ENCODE measurements at places on chromosomes 2 and 18.

DNA sequence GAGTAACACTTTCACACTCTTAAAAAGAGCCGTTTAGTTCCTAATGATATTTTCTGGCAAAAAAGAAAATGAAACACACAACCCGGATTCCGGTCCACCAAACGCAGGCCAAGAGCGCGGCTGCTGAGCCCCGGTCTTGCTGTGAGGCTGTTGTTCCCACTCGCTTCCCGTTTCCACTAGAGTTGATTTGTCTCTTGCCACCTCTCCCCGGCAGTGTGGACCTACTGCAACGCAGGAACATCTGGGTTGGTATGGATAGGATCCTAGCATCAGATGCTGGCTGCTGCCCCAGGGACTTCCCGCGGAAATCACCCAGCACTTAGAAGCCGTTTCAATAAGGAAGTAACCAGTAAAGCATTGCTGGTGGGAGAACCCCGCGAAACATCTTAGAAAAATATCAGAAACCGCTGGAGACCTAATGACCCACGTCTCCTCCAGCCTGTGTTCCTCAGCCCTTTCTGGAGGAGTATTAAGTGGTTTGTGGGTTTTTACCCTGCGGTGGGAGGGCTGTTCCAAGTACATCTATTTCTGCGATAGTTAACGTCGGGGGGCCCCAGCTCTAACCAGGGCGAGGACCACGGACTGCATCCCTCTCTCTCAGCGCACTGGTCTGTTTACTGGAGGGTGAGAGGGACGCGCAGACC lies 939 bp downstream of the DOCK10 start:
- DNase-seq, result peak; percentile 68

DNA sequence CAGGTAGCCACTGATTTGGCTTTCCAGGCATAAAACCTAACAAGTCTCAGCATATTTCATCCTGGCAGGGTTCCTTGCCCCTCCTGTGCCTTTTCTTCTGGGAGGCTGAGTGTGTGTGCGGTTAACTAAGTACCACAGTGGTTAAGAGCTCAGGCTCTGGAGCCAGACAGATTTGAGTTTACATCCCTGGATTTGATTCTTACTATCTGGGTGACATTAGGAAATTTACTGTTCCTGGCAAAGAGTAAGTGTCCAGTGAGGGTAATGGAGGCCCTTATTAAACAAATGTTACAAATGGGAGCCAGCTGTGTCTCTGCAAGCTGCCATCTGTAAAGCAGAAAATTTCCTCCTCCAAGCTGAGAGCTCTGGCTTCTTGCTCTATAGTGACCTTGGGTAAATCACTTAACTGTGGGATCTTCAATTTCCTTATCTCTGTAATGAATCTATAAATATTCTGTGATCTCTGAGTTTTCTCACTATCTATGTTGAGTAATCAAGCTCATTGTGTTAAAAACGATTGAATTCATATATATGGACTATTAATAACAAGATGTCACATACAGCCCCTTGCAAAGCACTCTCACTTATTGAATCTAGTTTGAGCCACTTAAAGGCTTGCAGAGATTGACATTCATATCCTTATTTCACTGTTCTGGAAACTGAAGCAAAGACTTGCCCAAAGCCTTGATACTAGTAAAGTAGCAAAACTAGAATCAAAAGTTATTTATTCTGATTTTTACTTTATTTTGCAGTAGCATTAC lies 6.5 kb upstream of the COBLL1 start:
- no peak for DNase-seq

DNA sequence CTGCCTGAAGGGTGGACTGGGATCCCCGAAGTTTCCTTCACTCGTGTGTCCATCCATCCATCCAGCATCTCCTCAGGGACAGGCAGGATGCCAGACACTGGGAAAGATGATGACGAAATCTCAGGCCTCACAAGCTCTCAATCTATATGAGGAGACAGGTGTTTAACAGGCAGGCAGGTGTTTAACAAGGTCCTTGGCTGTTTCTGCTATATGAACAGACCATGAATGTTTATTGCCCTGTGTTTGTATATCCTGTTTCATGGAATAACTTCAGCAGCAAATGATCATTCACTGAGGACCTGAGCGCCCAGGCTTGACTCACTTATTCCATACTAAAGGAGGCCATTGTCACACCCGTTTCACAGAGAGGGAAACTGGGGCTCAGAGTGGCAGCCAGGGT lies 685.8 kb upstream of the HS6ST1 start:
- DNase-seq, result no peak

DNA sequence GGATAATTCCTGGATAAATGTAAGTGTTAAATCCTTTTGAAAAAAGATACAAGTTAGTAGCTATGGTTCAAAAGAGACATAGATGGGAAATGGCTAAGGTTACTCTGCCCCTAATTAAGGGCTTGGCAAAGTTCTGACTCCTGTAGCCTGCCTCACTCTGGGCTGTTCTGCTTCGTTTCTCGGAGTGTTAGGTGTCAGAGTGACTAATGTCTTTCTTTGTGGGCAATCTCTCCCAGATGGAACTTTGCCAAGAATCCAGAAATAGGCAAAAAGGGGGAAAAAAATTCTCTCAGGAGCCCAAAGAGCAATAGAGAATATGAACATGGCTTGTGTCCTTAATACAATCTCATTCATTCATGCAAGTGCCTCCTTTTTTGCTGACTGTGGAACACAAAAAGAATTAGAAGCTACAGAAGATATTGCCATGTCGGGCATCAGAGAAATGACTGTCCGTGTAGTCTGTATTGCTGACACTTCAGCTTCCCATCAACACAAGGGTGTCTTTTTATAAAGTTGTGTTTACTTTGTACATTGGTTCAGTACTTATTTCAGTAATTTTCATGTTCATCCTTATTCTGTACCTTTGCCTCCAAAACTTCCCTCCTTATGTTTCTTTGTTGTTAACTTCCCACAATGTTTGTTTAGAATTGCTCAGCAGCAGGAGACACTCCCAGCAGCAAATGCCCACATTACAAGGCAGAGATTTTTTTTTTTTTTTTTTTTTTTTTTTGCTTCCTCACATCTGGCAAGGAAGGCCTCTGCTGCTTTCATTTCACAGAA lies 134.0 kb downstream of the FTCDNL1 start:
- DNase-seq, result no peak

DNA sequence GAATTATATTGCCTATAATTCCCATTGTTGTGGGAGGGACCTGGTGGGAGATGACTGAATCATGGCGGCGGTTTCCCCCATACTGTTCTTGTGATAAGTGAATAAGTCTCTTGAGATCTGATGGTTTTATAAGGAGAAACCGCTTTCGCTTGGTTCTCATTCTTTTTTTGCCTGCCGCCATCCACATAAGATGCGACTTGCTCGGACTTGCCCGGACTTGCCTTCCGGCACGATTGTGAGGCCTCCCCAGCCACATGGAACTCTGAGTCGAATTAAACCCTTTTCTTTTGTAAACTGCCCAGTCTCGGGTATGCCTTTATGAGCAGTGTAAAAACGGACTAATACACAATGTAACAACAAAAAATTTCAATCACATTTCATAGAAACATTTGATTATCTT lies 115.8 kb downstream of the C2orf74 start:
- no peak for DNase-seq

DNA sequence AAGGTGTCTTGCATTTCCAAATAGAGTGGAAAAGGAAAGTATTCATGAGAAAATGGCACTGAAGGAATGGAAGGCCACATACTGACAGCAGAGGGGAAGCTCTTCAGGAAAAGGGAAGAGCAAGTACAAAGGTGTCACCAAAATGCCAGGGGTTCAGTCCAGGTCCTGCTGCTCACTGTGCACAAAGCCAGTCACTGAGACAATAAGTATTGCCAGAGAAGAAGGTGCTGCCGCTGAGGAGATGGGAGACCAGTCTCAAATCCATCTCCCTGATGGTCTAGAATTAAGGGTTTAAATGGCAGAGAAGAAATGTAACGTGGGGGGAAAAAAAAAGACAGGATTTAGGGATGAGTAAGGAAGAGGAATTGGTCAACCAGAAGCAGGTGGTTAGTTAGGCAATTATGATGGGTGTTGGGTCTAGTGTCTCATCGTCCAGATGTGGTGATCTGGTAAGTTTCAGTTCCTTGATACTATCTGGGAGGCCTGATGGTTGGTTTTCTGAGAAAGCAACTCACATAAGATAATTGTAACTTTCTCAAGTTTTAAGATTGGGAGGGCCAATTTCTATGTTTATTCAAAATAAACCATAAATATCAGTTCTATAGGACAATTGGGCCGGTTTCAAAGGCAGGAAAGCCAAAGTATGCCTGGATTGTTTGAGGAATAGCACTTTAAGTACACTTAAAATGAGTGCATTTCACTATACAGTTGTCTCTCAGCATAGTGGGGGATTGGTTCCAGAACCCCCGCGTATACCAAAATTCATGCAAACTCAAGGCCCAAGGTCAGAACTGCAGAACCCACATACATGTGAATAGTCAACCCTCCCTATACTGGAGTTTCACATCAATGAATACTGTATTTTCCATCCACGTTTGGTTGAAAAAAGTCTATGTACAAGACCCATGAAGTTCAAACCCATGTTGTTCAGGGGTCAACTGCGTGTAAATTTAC lies 109.1 kb upstream of the DNAJC10 start:
- no peak for DNase-seq

GRCh38 chr2:165060411-165060810 lies 105.1 kb upstream of the SLC38A11 start:
- no peak for DNase-seq

DNA sequence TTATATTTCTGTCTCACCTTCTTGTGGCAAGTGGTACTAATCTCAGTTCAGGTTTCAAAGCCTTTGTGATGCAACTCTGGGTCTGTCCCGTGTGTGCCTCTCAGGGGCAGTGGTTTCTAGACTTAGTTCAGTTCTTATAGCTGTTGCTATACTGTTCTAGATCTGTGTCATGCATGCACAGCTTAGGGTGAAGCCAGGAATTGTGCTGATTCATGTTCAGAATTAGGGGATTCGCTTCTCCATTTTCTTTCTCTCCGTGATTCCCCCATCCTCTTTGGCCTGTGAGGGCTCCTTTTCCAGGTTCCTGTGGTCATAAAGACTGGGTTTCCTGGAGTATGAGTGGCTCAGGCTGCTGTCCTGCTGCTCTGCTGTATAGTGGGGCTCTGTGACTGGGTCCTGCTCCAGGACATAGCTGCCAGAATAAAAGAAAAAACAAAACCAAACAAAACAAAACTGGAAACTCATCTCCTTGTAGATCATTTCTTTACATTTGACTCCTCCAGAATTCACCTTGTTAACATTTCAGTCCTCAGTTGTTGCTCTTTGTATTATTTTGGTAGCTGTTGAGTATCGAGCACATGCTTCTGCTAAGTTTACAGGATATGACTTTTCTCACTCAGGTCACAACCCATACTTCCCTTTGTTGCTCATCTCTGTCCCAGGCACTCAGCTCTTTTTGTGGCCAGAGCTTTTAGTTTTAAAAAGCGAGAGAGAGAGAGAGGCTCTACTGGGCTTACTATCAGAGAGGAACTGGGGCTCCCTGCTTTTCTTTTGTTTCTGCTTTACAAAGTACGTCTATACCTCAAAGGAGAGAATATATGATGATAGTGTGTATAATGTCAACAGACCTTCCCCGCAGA lies 34.2 kb downstream of the CERS6 start:
- DNase-seq, result peak; percentile 54

GRCh38 chr18:39845631-39846030 lies 2109.4 kb upstream of the PIK3C3 start:
- no peak for DNase-seq

DNA sequence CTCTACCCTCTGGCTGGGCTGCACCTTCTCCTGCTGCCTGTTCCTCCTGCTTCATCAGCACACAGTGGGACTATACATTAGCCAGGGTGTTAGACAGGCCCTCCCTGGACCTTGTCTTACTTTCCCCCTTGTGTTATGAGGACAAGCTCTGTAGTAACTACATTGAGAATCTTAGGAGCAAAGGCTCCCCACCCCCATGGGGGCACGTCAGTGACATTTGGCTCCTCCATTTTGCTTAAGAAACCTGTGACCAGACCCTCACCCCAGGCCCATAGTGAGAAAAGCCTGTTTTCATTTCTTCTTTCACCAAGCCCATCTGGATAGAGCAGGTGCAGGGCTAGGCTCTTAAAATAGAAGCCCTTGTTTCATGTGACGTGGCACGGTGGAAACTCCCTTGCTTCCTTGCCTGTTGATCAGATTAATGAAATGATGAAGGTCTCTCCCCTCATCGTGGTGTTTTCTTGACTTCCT lies 146.7 kb downstream of the RPIA start:
- no peak for DNase-seq

- DNase-seq, result no peak
These were observed 239.8 kb upstream of the HS6ST1 start for GRCh38 chr2:128558441-128558840.

GRCh38 chr2:12412898-12413305 lies 303.8 kb upstream of the TRIB2 start:
- peak; percentile 4 for DNase-seq

DNA sequence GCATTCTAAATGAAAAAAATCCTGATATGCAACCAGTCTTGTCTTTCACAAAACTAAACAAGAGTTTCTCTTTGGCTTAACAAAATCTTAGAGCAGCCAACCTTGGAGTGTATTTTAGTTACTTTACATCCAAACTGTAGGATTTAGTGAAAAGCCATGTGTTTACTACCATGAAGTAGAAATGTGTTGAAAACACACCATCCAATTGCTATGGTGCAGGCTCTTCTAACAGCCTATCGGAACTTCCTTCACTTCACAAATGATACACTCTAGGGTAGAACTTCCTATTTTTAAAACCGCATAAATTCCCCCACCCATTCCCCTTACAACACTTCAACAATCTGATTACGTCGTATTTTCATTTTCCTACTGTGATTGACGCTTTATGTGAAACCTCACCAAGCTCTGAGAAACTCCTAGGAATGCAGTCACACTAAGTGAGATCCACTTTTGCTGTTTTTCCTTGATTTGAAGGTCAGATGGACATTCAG lies 74.4 kb upstream of the MAP4K4 start:
- no peak for DNase-seq

DNA sequence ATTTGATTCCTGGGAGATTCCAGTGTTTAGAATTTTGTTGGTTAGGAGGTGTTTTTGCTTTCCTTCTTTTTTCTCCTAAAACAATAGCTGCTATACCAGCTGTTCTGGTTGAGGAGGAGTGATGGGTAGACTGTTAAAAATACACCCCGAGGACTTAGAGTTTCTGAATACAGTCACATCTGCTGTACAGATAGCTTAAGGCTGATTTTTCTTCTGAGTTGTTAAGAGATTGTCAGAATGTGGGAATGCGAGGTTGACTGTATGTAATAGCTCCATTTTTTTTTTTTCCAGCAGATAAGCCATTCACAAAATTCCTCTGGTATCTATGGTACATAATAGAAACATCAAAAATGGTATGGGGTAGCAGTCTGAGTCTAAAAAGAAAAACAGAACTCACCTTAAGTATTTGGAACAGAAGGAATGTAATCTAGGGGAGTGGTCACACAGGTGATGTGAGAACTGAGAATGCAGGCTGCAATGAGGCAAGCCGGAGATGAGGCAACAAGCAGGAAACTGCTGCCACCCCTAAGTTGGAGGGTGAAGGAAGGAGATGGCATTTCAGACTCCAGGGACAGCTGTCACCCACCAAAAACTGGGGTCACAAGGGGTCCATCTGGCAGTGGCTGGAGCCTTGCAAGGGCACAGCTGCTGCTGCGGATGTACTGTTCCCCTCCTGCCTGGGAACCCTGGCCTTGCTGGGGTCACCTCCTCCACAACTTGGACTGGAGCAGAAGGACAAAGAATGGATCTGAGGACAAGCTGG lies 2.4 kb downstream of the DGKD start:
- DNase-seq, result no peak

- no peak for DNase-seq
These were observed 11.7 kb upstream of the C18orf63 start for GRCh38 chr18:74303936-74304335.

- DNase-seq, result no peak
These were observed 946.3 kb upstream of the LRATD1 start for GRCh38 chr2:13686262-13686661.
